ENCODE measurements at places on chromosomes 2 and 18.
A peak's percentile ranks its signal among the peaks of the same experiment; 100 is the strongest.

DNA sequence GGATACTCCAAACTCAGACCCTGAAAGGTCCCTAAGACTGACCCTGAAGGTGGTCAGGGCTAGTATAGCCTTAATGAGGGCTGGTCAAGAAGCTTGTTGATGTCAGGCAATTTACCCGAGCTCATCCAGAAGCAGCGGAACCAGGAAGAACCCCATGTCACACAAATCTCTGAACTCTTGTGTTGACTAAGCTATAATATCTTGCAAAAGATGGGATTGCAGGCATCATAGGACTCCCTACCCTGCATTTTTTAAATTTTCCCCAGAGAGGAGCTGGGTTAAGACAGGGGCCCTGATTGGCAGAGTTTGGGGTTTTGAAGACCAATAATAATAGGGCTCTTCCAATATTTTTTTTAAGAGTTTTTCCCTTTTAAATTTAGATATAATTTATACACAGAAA lies 2.0 kb upstream of the PLEKHB2 start:
- no peak for DNase-seq

- no peak for DNase-seq
These were observed 795.6 kb downstream of the CPS1 start for GRCh38 chr2:211351987-211352386.

DNA sequence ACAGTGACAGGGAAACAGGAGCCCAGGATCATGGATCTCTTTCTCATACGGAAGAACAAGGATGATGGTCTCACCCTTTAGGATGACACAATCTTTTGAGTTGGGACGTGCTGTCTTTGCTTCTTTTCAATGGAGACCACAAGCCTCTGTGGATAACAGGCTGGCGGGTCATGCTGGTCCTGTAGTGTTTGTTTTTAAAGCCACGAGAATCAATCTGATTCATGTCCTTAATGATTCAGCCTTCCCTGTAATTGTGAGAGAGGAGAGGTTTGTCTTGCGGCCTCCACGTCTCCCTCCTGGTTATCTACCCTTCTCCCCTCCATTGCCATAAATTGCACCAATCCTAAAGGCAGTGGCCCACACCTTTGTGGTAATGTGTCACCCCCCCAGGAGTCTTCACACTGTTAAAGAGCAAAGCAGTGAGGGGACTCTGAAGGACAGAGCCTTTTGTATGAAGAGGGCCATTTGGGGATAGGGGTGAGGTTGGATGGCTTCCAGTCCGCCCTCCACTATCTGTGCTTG lies 87.7 kb upstream of the TGFA start:
- DNase-seq, result no peak

- DNase-seq, result no peak
These were observed 55.4 kb upstream of the THOC1 start for GRCh38 chr18:323253-323622.

DNA sequence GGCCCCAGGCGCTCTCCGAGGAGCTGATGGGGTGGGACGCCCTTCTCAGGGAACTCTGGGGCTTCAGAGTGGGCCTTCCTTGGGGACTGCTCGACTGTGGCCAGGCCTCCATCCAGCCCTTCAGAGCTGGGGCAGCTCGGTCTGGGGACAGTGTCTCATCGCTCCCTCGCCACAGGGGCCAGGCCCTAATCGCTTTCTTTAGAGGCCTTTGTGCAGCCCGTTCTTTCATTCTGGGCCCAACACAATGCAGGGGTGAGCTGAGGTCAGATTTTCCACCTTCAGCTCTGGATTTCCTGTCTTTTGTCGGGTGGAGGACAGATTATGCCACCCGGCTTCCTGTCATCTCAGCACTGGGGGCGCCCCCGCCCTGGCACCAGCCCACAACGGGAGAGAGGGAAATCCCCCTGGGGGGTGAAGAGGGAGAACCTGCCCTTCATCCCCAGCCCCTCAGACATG lies 25.2 kb downstream of the MYCN start:
- DNase-seq, result no peak

GRCh38 chr2:154194909-154195643 lies 323.4 kb downstream of the GALNT13 start:
- no peak for DNase-seq

- DNase-seq, result no peak
These were observed 120.2 kb upstream of the MSH2 start for GRCh38 chr2:47282621-47283272.

- DNase-seq, result no peak
These were observed 109.2 kb downstream of the DYSF start for GRCh38 chr2:71562518-71562917.

- no peak for DNase-seq
These were observed 7.0 kb downstream of the EVX2 start for GRCh38 chr2:176076796-176077195.

DNA sequence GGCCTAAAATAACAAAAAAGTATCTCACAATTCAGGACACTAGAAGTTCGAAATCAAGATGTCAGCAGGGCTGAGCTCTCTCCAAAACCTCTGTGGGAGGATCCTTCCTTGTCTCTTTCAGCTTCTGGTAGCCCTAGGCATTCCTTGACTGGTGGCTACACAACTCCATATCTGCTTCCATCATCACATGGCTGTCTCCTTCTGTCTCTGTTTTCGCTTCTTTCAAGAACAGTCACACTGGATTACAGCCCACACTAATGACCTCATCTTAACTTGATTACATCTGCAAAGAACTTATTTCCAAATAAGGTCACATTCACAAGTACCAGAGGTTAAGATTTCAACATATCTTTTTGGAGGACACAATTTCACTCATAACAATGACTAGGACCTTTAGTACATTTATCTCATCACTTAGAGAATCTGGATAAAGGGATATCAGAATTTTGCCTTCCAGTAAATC lies 275.2 kb downstream of the IRS1 start:
- no peak for DNase-seq

DNA sequence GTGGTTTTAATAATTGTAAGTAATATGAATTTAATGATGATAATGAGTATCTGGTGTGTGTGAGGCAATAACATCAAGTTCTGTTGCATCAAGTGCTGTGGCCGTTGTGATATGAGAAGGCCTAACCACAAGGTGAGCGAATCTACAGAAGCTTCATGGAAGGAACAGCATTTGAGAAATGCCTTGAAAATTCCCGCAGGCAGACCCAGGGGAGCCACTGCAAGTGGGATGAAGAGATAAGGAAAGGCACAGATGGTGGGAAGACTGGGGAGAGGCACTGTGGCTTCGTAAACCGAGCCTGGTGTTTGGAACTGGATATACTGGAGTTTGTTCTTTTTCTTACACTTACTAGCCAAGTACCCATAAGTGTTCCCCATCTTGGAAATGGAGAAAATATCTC lies 357.5 kb downstream of the PTPRM start:
- DNase-seq, result no peak

DNA sequence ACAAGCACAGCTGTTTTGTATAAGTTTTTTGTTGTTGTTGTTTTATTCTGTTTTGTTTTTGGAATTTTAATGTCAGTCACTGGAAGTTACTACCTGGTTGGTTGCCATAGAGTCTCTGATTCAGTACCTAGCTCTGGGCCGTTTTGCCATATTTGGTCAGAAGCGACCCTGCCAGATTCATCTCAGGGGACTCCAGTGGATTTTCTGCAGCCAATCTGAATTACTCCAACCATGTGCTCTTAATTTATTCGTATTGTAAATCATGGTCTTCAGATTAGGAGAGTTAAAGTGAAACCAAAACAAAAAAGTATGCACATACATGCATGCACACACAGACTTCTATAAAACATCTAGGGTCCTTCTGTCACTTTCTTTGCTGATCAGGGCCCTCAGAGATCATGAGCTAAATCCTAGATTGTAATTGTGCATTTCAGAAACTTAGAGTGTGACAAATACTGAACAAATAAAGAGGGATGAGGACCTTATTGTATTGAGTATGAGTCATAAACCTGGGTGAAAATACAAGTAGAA lies 317.4 kb upstream of the UBE2E3 start:
- no peak for DNase-seq

- DNase-seq, result no peak
These were observed 128.5 kb downstream of the COPS8 start for GRCh38 chr2:237214030-237214675.

DNA sequence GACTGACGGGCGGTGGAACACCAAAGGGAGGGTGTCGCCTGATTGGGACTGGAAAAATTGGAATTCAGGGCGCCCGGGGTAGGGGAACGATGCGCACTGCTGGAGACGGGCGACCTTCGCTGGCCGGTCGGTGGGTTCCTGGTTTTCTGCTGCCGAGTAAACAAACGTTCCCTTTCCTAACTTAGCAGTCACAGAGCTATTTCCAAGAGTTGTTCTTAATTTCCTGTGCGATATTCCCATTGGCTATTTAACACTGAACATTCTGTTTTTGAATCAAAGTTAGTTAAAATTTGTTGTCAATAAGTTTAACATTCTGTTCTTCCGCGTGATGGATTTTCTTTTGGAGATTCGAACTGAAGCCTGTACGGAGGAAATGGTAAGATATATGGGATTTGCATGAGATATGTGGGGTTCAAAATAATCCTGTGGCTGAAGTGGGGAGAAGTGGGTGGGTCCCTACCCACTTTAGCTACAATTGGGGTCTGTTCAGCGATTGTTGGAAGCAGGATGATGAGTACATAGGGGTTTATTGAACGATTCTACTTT lies 862 bp downstream of the C18orf54 start:
- no peak for DNase-seq

GRCh38 chr2:96131152-96131812 lies 7.0 kb downstream of the ASTL start:
- DNase-seq, result no peak

- DNase-seq, result no peak
These were observed 24.2 kb upstream of the PTPN4 start for GRCh38 chr2:119735565-119735964.

- DNase-seq, result no peak
These were observed 237.5 kb downstream of the GLI2 start for GRCh38 chr2:120973196-120973595.

GRCh38 chr2:219282943-219283581 lies 3.9 kb downstream of the DNAJB2 start:
- DNase-seq, result no peak

DNA sequence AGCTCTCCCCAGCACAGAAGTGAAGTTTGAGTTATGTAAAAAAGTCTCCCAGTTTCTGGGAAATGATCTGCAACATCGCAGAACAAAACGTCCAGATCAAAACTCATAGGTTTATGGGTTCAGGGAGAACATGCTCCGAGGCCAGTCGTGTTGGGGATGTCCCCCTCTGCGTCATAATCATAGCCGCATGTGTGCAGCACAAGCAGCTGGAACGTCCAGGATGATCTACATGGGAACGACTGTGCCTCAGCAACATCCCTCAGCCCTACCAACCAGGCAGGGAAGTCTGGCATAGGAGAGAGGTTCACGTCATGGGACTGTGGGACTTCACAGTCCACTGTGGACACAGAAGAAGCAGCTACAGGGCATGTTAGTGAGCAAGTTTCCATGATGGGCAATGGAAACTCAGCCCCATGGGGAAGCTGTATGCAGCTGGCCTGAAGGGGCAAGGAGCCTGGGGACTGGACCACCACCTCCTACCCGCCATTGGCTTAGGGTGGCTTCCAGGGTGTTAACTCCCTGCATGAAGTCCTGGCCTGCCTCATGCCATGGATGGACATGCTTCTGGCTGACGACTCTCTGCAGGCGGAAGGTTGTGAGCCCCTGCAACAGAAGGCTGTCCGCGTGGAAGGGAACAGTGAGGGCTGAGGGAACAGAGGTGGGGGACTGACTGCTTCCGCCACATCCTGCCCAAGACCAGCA lies 96.9 kb downstream of the COPS8 start:
- DNase-seq, result no peak

GRCh38 chr2:218194880-218195279 lies 22.1 kb upstream of the ARPC2 start:
- no peak for DNase-seq

DNA sequence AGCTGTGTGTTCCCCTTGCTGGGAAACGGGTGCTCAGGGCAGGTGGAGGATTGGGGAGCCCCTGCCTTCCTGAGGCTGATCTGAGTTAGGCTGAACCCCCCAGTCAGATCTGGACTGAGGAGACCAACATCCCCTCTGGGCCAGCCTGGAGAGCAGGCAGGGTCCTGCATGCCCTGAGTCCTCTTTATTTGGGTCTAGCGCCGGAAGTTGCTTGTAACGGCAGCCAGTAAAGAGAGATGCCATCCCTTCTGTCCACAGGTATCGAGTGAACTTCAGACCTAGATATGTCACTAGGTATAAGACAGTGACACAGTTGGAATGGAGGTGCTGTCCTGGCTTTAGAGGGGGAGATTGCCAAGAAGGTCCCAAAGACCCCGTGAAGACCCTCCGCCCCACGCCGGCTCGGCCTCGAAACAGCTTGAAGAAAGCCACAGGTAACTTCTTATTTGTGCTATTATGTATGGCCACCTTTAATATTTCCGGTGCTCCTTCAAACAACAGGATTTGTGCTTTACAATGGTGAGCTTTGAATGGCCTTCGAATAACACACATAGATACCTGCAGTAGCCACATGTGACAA lies 38.0 kb downstream of the EMILIN2 start:
- DNase-seq, result no peak

DNA sequence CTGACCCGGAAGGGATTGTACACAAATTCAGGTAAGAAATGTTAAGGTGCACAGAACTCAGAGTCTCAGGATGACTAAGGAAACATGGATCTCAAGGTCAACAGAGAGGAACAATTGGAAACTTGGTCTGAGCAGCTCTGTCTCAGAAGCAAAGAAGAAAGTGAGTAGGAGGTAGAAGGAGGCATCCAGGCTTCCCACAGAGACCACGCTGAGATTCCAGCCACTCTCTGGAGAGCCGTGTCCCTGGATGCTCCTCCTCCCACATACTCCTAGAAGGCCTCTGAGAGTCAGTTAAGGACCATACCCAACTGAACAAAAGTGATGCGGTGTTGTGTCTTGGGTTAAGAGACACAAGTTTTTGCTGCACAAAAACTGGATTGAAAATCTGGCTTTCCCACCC lies 8.6 kb upstream of the PLB1 start:
- no peak for DNase-seq

- peak; percentile 72 for DNase-seq
These were observed 112.3 kb downstream of the LNPK start for GRCh38 chr2:175889701-175890302.

GRCh38 chr18:27869735-27870134 lies 307.2 kb downstream of the CDH2 start:
- no peak for DNase-seq

DNA sequence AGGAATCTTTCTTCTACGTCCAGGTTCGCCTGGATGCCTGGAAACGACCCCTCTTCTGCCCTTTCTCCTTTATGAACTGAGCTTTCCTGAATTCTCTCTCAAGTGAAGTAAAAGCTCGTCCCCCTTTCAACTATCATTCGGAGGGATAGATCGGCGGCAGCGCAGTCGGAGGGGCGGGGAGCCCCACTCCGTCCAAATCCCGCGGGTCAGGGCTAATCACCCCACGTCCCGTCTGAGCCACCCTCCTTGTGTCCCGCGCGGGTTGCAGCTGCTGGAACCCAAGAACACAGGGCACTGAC lies 367 bp downstream of the FBXO48 start:
- no peak for DNase-seq

GRCh38 chr2:1494906-1495305 lies 81.6 kb downstream of the TPO start:
- DNase-seq, result no peak

Data from NCI-H1694 (cell line).